ENCODE measurements at places on chromosomes 3 and 15.

- no peak for DNase-seq
These were observed 75.0 kb upstream of the CADPS start for GRCh38 chr3:62950210-62950609.

DNA sequence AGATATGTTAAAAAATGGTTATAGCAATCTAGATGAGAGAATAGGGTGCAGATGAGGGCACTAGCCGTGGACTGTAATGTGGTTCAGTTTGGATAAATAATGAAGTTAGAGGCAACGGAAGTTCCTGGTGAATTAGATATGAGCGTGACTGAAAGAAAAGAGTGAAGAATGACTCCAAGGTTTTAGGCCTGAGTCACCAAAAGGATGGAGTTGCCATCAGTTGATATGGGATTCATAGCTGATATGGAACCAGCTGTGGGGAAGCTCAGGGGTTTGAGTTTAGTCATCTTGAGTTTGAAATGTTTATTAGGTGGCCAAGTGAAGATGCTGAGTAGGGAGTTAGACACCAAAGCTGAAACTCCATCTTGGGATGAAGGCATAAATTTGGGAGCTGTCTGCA is 66.2 kb downstream of the SSR3 start:
- DNase-seq, result no peak

DNA sequence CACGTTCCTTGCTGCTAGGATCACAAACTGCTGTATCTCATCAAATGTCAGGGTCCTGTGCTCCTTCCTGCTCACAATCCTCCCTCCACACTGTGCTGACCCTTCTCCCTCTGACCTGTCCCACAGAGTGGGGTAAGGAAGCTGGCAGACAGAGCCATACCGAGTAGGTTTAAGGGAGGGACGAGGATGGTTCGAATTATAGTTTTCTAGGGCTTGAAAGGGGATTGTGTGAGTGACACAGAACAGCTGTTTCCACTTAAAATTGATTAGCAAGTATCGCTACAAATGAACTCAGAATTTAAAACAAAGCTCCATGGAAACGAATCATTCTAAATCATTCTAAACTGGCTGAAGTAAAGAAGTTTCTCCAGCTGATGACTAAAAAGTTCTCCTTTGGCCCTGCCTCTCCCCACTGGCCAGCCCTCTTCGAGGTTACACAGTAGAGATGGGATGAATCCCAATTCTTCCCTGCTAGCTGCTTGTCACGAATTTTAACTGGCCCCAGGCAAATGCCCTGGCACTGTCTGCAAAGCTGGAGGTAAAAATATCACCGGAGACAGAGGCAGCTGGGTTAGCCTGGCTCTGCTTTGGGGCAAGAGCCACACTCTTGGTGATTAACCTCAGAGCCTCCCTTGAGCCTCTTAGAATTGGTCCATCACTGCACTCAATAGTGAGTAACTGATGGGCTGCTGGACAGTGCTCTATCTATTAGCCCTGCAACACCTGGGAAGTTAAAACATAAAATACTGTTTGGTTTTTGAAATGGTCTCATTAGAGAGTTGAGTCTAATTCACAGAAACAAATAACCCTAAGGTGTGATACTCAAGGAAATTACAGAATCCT is 194.9 kb downstream of the CHST2 start:
- no peak for DNase-seq

- peak; percentile 93 for DNase-seq
These were observed 9.7 kb downstream of the NTRK3 start for GRCh38 chr15:88246666-88247446.

GRCh38 chr3:175246766-175247165 is 387.6 kb downstream of the NAALADL2 start:
- DNase-seq, result no peak

GRCh38 chr15:98866511-98866910 is 141.1 kb downstream of the PGPEP1L start:
- no peak for DNase-seq

- DNase-seq, result no peak
These were observed 537.8 kb upstream of the DPPA4 start for GRCh38 chr3:109874896-109875708.

- no peak for DNase-seq
These were observed 2.2 kb upstream of the HES1 start for GRCh38 chr3:194133661-194134230.

DNA sequence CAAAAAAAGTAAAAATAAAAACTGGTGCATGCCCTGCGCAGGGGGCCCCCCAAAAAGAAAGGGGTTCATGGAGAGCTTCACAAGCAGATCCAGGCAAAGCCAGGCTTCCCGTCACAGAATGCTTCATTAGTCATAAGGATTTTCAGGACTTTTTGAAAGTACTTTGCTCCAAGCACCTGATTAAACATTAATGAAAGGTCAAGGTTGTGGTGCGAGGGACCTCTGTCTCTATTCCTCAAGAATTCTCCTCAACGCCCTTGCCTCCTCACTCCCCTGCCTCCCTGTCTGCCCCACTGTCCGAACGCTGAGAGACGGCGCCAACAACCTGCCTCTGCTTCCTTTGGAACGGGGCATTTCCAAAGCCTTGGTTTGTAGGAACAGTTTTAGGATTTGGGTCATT is 240.1 kb upstream of the IGF1R start:
- no peak for DNase-seq

- no peak for DNase-seq
These were observed 743 bp upstream of the DAZL start for GRCh38 chr3:16605966-16606365.

GRCh38 chr15:34188711-34189110 is 21.2 kb downstream of the KATNBL1 start:
- no peak for DNase-seq

- DNase-seq, result peak; percentile 27
These were observed 95.1 kb upstream of the ZPLD1 start for GRCh38 chr3:102339671-102340070.

GRCh38 chr3:32391643-32392535 is at the start of gene CMTM7:
CMTM7 (plus strand) TSS chr3:32391853; CDS start chr3:32391907, 54 bp downstream.
- peak; percentile 93 for DNase-seq

GRCh38 chr15:98625614-98626013 is 22.7 kb upstream of the IGF1R start:
- no peak for DNase-seq

DNA sequence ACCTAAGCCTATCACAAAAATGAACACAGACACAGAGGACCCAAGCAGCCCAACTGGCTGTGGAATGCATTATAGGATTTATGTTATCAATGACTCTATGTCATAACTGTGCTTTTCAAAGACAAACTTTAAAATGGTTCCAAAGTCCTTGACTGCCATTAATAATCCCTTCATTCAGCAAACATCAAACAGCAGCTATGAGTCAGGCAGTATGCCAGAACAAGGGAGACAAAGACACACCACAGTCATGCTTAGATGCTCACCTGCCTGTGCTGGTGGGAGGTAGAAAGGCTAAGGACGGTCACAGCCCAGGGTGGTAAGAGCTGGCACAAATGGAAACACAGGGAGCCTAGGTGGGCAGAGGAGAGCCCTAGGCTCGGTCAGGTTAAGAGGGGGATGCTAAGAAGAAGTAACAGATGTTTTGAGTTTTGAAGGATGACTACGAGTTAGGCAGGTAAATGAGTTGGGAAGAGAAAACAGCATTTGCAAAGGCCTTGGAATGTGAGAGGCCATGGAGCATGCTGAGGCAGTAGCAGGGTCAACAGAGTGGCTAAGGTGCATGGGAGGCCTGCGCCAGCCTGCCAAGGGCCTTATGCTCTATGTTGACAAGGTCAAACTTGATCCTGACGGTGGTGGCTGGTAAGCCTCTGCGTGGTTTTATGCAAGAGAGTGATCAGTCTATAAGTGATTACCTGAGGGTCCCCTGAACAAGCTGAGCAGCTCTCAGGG is 23.0 kb downstream of the NMNAT3 start:
- DNase-seq, result no peak

DNA sequence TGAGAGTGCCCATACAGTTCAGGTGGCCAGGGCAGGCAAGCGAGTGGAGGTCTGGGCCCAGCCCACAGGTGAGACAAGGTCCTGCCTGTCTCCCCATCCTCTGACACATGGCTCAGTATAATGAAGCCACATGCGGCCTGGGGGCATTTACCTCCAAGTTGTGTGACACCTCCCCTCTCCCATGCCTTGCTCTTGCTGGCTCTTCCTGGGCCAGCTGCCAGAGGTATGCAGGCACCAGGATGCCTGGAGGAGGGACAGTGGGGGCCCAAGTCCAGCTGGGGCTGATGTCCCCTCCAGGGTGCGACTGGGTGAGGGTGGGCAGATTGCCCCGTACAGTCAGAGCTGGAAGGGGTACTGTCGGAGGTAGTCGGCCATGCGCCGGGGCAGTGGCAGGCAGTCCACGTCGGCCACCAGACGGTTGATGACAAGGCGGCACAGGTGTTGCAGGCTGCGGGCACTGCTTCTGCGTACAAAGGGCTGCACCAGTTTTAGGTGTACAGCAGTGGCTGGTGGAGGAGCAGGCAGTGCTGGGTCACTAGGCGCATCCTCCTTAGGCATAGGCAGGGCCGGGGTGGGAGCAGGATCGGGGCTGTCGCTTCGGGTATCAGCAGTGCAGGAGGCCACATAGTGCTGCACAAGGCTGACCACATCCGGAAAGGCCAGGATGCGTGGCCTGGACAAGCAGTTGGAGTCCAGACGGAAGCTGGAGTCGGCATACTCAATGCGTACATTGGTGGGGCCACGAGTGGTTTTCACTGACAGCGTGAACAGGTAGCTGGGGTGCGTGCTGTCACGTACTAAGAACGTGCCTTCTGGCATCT is 4.1 kb downstream of the CISH start:
- DNase-seq, result no peak

DNA sequence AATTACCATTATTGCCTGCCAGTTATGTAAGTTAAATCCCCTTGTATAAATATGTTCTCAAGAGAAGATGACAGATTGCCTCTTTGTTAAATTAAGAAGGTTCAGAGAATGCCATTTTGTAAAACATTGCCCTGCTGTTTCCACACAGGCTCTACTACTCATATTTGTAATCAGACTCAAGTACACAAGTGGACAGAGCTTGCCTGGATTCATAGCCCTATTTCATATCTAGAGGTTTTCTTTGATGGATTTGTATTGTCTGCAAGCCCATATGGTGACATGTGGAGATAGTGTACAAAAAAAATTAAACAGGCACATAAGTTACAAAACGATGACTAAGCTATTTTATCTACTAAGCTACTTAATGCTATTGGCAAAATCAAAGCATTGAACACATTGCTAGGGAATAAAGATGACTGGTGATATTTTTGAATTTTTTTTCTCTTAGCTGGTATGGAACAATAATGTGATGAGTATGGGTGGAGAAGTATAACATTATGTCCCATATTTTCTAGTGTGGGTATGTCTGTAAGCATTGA is 1286.6 kb upstream of the ALCAM start:
- no peak for DNase-seq

GRCh38 chr3:6180171-6180570 is 680.7 kb upstream of the GRM7 start:
- DNase-seq, result no peak

- DNase-seq, result no peak
These were observed 47.2 kb upstream of the TEX55 start for GRCh38 chr3:119098619-119099222.

GRCh38 chr3:172332256-172333041 is 115.8 kb downstream of the GHSR start:
- no peak for DNase-seq

DNA sequence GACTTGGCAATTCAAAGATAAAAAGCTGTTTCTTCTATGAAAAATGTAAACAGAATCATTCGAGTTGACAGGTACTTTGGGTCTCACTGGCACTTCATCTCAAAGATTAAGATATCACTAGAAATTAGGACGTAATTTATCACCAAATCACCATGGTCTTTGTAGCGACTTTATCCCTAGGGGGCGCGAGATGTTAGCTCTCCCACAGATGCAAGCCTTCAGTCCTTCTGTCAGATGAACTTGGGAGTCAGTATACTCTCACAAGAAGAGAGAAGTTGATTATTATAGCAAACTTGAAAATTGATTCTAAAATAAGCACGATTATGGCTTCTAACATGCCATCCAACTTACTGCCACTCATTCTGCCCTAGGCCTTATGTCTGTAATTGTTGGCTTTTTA is 150.3 kb downstream of the ALCAM start:
- no peak for DNase-seq

DNA sequence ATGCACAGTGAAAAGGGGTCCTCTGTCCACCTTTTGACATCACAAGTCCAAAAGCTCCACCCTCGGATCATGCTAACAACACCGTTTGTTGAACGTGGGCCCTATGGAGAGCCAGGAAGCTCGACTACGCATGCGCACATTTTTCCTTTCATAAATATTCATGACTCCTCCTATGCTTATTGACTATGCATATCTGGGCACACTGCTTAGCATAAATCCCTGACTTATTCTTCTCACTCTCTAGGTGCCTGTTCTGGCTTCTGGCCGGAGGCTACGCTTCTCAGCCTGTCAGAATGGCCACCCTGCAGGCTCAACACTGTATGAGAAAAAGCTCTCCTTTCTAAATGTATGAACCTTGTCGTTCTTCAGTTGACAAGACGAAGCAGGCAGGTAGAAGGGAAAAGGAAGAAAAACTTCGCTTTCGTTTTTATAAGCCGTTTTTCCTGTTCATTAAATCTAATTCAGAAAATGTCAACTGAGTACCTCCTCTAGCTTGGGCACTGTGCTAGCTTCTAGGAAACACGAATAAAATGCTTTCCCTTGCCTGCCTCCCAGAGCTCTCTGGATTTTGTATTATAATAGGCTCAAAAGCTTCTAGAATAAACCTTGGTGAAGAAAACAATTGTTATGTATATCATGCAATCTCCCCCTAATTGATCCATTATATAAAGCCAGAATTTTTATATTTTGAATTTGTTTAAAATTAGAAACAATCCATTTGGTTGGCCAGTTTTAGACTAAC is 207.7 kb downstream of the ATP10A start:
- no peak for DNase-seq

DNA sequence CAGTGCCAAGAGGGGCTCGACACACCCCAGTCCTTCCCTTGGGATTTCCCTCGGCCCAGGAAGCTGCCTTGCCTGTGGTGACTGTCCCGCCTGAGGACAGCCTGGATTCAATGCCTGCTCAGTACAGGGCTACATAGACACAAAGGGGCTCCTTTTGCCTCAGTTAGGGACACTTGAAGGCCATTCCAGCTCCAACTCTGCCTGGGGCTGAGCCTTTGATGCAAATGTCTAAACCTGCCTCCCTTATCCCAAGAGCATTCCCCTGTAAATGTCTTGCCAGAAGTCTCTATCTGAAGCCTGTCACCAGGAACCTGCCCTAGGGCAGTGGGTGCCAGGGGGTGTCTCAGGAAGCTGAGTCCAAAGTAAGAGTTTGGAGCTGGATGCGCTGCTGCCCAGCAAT is 19.3 kb upstream of the LYSMD4 start:
- DNase-seq, result no peak

All from spleen (tissue), 13 donors.